IPS-NIHi11 (cell line): ENCODE measurements at places on chromosomes 7 and 10.

GRCh38 chr10:92076722-92077121 is 153.2 kb downstream of the BTAF1 start:
- DNase-seq, result no peak

GRCh38 chr7:127887631-127888030 is 143.6 kb downstream of the LRRC4 start:
- DNase-seq, result no peak

DNA sequence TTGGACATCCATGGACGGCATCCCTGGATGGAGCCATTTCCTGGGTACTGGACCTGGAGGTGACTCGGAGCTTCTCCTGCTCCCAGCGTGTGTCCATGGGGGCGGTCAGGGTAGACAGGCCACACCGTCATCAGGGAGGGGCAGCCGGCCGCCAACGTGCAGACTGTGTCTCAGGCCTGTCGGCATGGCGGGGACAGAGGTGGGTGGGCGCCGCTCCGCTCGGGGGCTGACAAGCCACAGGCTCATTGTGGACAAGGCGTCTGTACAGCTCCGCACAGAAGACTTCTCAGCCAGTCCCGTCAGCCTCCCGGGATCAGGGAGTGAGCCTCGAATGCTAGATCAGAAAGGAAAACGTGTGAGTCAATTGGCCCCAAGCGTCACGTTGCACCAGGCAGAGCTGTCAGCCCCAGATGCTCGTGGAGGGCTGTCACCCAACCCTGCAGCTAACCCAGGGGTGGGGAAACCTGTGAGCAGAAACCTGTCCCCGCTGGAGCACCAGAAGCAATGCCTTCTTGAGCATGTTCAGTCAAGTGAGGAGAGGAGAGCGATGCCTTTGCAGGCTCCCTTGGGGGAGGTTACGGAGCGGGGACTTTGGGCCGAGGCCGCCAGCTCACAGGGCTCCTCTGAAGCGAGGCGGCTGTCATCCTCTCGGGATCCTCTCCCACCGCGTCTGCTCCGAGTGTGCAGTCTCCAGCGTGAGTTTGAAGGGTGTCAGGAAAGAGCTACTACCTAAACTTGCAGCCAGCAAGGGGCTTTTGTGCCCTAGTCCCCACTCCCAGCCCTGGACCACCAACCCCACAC is 16.0 kb upstream of the DPYSL4 start:
- DNase-seq, result no peak

DNA sequence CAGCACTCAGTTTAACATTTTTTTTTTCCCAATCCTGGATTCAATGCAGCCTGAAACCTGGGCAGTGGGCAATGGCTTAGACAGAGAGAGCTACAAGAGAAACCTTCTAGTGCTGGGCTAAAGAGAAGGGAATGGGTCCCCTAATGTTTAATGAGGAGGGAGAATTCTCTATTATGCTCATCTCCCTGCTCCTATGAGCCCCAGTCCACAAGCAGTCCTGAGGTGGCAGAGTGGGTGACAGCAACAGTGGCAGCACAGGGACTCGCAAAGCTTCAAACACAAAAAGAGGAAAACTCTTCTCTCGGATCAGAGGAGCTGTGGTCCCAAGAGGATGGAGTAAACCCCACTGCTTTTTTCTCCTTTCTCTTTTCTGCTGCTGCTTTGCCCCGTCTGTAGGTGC is 36.5 kb downstream of the COBL start:
- no peak for DNase-seq

DNA sequence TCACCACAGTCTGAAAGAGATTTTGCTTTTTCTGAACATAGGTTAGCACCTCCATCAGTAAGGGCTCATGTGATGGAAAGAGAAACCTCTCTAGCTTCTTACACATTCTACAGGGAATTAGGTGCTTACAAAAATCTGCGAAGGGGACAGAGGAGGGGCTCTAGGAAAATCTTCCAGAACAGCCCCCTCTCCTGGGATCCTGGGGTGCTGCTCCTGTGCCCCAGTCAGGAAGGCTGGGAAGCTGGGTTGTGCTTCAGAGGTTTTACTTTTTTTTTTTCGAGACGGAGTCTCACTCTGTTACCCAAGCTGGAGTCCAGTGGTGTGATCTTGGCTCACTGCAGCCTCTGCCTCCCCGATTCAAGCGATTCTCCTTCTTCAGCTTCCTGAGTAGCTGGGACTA is 7.5 kb upstream of the FAM171A1 start:
- DNase-seq, result peak; percentile 31

GRCh38 chr7:99201027-99201426 is 6.9 kb downstream of the KPNA7 start:
- no peak for DNase-seq

DNA sequence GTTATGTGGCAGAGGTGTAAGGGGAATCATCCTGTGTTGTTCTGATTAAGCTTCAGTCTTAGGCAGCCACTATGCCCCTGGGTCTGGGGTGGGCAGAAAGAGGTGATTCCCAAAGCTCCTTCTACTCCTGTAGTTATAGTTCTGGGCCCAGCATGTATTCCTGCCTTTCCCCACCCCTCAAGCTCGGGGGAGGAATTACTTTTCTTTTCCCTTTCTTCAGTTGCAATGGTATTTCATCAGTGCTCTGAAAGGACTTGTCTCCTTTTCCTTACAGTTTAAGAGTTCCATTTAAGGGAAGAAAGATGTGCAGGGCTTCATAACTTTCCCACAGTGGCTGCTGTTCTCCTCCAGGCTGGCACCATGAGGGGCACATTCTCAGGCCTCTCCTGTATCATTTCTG is 94.2 kb downstream of the MTPAP start:
- DNase-seq, result no peak

DNA sequence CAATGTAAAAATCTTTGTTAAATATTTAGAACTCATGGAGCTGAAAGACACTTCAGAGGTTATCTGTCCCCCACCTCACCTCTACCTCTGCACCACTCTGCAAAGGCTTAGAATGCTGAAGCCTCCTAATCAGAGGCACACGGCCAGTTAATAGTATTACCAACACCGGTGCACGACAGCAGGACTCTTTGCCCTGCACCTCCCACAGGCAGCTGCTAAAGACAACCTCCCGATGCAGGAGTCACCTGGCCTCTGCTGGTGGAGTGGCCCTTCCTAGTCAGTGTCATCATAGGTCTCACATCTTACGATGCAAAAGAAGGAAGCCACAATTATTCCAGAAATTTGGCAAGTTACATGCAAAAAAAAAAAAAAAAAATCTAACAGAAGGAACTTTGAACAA is 66.6 kb upstream of the MGMT start:
- DNase-seq, result no peak

- no peak for DNase-seq
Measured at GRCh38 chr7:100598425-100598824, 3.7 kb upstream of the PCOLCE start.

DNA sequence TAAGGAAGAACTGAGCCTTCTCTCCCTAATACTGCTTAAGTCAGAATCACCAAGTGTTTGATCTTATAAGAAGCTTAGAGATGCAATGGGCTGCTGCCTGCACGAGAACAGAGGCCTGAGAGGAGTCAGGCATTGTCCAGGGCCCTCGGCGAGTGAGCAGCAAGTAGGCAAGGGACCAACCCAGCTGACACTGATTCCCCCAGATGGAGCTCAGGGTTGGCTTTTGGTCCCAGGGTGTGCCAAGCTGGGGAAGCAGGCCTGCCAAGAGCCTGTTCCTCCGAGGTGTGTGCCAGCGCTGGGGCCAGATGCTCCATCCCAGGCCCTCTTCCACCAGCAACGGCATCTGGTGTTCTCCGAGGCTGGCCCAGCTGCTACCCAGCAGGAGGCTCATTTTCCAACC is 222.0 kb upstream of the ZMIZ1 start:
- DNase-seq, result no peak

DNA sequence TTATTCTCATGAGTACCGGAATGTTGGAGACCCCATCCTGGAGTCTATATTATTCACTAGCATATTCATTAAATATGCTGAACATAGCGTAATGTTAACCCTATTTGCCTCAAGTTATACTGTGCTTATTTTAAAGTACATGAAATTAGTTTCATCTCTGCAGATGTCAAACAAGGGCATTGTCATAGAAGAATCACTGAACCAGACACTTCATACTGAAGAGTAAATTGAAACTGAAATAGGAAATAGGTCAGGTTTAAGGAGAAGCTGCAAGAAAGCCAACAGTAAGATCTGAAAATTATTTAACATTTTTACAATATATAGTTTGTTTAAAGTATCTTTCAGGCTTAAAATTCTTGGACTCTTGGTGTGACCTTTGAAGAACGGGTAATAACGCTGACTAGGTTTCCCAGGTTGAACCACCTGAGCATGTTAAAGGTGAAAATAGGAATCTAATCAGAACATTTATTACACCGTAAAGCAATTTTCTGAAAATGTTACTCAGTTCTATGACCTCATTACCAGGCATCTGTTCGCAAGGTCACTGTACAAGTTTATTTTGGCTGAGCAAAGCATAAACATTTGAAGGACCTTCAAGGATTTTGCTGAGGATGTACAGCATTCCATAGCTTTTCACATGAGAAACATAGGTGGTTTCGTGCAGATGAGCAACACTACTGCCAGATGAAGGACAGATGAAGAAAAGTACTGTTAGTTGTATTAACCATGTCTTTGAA is 82.7 kb downstream of the REEP3 start:
- no peak for DNase-seq

DNA sequence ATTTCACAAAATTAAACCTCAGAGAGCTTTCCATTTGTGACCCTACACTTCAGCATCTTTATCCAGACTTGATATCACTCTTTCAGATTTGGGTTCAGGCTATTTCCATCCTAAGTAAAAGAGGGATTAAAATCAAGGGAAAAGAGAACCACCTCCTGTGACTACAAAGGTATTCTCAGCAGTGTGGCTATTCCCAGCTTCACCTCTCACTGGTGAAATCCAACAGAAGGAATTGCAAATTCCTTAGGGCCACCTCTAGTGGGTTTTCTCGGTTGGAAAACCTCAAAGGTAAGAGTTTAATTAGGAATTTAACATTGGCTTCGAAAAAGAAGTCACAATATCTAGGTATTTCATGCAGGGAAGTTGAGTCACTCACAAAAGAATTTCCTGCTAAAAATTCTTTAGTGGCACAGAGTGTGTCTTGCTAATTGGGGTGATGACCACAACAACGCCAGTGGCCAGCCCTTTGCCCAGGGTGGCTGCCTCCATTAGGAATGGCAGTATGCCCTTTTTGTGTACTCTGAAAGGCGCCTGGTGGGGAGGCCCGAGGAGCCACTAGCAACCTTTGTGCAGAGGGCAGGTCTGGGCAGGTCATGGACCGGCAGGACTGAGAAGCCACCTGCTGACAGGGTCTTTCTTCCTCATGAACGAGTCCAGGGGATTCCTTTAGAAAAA is 52.2 kb downstream of the SEM1 start:
- peak; percentile 50 for DNase-seq

- no peak for DNase-seq
Measured at GRCh38 chr10:126264102-126265018, 123.9 kb downstream of the ADAM12 start.

- no peak for DNase-seq
Measured at GRCh38 chr7:5462216-5462615, 38.6 kb upstream of the TNRC18 start.

GRCh38 chr7:155972247-155972646 is 160.0 kb upstream of the SHH start:
- no peak for DNase-seq

GRCh38 chr10:72935361-72935760 is 19.2 kb downstream of the PLA2G12B start:
- no peak for DNase-seq

DNA sequence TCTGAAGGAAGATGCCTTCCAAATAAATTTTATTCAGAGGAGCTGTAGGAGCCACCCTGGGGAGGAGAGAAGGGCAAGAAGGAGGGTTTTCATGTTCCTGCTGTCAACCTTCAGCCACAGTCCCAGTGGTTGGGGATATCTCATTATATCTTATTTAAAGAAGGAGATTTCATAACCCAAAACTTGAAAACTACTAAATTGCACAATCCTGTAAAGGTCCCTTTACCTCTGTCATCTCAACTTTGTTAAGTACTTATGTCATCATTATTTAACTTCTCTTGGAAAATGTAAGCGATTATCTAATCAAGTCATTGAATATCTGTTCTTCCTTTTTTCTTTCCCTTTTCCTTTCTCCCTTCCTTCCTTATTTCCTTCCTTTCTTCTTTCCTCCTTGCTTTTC is 794.5 kb upstream of the IGFBP3 start:
- DNase-seq, result no peak

GRCh38 chr7:111098011-111098925 is 7.3 kb downstream of the LRRN3 start:
- DNase-seq, result no peak
